ENCODE measurements at places on chromosomes 4 and X. TPM values are rescaled to one million over a fixed set of nuclear protein-coding genes. Genes with fewer than 3 reads are reported as not detected.

DNA sequence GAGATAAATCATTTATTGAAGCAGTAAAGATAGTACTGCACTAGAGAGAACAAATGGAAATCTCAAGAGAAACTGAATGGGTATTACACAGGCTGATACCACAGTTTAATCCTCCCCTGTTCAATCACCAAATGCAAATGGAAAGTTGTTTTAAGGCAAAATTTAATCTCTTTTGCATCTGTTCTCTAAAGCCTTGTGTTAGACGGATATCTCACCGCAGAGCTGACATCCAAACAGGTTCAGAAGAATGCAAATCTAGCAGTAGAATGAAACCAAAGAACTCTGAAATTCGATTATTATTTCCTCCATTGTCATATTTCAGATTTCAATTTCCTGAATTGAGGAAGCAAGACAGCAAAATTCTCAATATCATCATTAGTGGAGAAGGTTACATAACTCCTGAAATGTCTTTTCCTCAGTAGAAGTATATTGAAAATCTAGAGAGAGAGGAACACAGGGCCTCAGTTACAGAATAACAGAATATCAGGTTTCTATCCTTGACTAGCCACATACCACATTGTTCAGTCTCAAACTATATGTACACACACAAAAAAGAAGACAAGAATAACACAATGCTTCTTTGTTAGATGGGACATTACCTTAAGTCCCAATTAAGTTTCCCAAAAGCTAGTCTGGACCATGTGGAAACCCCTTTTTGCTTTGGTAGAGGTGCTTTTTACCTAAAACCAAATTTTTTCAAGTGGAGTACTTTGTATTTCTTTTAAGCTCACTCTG, 94.1 kb upstream of the BANK1 start:
- no peaks in the 10 kb centered on the region for H3K36me3 ChIP-seq
- no peaks in the 10 kb centered on the region for H3K27me3 ChIP-seq
- no peak for DNase-seq
- H3K27ac ChIP-seq: no peak overlapping the region
- no peaks in the 10 kb centered on the region for H3K4me1 ChIP-seq

GRCh38 chrX:131366407-131366806, 77.3 kb upstream of the IGSF1 start:
- H3K27me3 ChIP-seq: no peaks in the 10 kb centered on the region
- no peaks in the 10 kb centered on the region for H3K36me3 ChIP-seq
- H3K4me3 ChIP-seq: no peak overlapping the region
- no peaks in the 10 kb centered on the region for H3K4me1 ChIP-seq

MYOZ2 gene
- total RNA-seq: not detected

RBM46 gene
- total RNA-seq: not detected

DNA sequence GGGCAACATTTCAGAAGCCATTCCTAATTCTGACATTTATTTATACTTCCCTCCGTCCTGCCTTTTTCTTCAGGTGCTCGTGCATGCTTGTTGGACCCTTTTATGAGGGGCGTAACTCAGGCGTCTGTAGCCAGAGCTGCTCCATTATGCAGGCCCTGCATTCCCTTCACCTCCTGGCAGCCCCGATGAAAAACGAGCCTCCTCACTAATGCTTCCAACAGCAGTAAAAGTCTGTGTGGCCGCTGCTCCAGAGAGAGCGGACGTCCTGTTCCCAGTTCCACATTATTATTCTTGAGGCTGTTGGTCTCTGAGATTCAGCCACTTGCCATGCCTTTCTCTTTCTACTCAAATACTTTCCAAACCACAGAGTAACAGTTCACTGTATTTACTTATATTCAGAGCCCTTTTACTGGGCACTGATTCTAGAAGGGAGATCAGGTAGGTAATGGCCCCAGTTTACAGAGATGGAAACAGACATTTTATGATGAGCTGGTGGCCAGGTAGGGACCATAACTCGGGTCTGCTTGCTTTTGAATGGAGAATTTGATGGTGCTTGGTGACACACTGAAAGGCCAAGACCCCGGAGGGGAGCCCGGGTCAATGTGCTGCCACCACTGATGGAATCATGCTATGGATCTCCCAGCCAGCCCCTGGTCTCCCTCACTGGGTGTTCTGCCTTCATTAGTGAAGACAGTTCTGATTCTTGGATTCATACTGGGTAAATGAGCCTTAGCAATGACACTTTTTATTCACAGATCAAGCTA, 101.0 kb downstream of the GATB start:
- H3K4me1 ChIP-seq: no peaks in the 10 kb centered on the region
- H3K27me3 ChIP-seq: no peaks in the 10 kb centered on the region
- no peaks in the 10 kb centered on the region for H3K36me3 ChIP-seq
- no peak overlapping the region for H3K27ac ChIP-seq
- no peak for DNase-seq

- no peak overlapping the region for H3K27ac ChIP-seq
- H3K36me3 ChIP-seq: no peaks in the 10 kb centered on the region
- no peak overlapping the region for H3K4me3 ChIP-seq
- no peaks in the 10 kb centered on the region for H3K27me3 ChIP-seq
- H3K4me1 ChIP-seq: no peaks in the 10 kb centered on the region
- no peak for DNase-seq
Measured at GRCh38 chrX:47828984-47829383, 7.7 kb upstream of the ZNF81 start.

- no peak overlapping the region for H3K4me3 ChIP-seq
- no peaks in the 10 kb centered on the region for H3K27me3 ChIP-seq
- H3K4me1 ChIP-seq: no peaks in the 10 kb centered on the region
- H3K36me3 ChIP-seq: no peaks in the 10 kb centered on the region
- H3K27ac ChIP-seq: no peak overlapping the region
Measured at GRCh38 chr4:85932500-85933290, 427.2 kb downstream of the MAPK10 start.

DNA sequence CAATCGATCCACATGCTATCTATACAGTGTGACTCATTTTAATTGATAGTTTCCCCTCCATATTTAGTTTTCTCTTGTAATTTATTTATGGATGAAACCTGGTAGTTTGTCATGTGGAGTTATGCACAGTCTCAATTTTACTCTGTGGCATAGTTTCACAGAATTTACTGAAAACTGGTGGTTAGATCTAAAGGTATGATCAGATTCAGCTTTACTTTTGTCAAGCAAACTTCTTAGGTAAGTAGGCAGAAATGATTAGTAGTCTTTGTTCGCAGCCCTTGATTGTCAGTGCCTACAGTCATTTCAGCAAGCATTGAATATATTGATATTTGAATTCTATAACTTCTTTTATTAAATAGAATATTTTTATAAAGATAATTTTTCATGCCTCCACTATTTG, 2.5 kb downstream of the ADD1 start:
- no peak overlapping the region for H3K4me3 ChIP-seq
- no peak overlapping the region for H3K27ac ChIP-seq
- no peak for DNase-seq
- peaks cover 3% of the 10 kb centered on the region for H3K36me3 ChIP-seq
- peaks cover 39% of the 10 kb centered on the region for H3K4me1 ChIP-seq
